Iris pigment epithelial cell (primary cell): ENCODE measurements at places on chromosomes 2 and 18.
A peak's percentile ranks its signal among the peaks of the same experiment; 100 is the strongest.

- DNase-seq: peak; percentile 33
Observed at GRCh38 chr2:8976442-8977259, 26.8 kb downstream of the MBOAT2 start.

- DNase-seq: peak; percentile 8
Observed at GRCh38 chr18:62569081-62569655, 46.3 kb downstream of the ZCCHC2 start.

DNA sequence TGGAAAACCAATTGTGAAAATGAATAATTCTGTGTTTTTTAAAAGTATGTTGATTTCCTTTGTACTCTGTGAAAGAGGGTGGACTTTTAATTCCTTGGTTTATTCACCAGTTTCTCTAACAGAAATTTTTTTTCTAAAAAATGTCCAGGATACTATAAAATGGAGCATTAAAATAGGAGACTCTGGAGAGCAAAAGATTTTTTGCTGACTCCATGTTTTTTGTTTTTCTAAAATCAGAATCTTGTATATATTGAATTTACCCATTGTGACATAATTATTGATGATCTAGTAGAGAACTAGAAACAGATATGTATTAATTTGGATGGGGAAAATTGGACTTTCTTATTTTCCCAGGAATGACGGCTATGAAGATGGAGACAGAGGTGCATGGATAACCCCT, 23.2 kb upstream of the EFEMP1 start:
- DNase-seq: no peak

- DNase-seq: peak; percentile 80
Observed at GRCh38 chr18:26487437-26487836, 60.9 kb downstream of the KCTD1 start.

DNA sequence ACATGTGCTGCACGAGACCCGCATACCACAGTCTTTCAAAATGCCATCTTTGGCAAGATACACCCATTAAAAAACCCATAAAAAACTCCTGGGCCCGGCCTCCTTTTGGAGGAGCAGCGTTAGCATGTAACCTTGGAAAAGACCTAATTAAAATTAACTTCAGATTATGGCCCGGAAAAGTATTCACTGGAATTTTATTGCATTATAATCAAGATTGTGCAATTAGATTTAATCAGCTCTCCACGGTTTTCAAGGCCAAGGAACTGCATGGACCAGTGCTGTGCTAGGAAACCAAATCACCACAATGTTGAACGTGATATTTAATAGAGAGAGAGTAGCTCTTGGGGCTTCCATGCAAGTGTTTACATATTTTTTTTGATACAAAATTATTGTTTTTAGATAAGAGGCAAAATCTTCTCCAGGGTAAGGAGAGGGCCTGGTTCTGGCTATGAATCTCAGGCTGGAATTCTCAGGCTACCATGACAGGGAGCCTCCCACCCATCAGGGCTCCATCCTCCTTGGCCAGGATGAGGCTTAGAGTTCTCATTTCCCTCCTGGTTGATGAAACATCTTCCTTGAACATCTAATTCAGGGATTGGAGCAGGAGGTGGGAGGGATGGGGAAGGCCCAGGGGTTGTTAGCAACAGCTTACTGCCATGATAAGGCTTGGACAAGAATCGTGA, 82.0 kb upstream of the TTC39C start:
- no peak for DNase-seq

DNA sequence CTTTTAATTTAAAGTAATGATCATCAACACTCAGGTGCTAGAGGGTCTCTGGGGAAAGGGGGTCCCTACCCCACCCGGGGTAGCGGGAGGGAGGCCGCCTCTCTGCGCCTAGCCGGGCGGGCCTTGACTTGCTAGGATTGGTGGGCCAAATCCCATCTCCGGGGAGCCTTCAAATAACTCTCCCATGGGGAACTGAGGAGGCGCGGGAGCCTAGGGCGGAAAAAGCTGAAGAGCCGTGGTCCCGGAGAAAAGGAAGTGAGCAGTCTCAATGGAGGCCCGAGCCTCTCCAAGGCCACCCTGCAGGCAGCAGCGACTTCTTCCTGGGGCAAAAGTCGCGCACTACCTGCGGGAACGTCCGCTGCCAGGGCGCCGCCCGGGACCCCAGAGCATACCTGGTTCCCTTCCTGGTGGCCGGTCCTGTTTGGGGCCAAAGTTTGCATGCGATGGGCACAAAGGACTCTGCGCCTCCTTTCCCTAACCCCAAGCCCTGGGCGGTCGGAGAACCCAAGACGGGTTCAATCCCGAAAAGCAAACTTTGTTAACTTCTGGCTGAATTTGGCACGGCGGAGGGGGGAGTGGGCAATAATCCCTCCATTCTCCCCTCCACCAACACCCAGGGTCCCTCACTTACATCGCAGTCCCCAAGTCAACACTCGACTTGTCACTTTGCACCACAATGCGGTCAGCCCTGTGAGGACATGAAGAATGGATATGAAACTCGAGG, 13.6 kb downstream of the EN1 start:
- DNase-seq: no peak

DNA sequence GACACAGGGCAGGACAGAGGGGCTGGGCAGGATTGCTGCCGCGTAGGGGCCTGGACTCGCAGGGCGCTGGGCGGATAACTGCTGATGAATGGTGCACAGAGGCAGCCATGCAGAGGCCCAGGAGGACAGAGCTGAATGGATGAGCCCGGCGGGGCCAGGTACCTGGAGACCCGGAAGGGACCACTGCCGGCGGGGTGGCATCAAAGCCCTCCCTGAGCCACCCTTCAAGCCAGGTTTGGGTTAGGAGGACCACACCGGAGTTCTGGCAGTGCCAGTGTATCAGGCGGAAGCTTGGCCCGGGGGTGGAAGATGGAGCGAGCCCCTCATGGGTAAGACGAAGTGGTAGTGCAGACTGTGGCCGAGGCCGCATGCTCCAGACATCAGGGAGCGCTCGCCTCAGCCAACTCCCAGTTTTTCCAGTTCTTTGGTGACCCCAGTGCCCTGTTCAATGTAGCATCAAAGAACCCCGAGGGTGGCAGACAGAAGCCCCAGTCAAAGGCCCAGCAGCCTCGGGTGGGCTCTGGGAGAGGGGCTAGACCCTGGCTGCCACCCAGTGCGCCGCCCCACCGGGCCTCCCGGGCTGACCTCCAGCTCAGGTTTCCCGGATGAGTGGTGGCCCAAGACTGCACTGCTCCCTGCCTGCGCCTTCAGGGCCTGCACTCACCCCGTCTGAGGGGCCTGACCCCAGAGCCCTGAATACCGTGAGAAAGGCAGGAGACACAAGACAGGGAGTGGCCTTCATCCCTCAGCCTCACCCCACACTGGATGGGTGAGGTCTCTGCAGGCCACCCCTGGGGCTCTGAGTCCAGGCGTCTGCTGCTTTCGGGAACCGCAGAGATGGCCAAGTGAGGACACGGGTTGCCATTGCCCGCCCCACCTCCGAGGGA, 50.9 kb downstream of the ACAA2 start:
- no peak for DNase-seq

- peak; percentile 3 for DNase-seq
Observed at GRCh38 chr2:164655750-164656149, 34.5 kb upstream of the GRB14 start.

DNA sequence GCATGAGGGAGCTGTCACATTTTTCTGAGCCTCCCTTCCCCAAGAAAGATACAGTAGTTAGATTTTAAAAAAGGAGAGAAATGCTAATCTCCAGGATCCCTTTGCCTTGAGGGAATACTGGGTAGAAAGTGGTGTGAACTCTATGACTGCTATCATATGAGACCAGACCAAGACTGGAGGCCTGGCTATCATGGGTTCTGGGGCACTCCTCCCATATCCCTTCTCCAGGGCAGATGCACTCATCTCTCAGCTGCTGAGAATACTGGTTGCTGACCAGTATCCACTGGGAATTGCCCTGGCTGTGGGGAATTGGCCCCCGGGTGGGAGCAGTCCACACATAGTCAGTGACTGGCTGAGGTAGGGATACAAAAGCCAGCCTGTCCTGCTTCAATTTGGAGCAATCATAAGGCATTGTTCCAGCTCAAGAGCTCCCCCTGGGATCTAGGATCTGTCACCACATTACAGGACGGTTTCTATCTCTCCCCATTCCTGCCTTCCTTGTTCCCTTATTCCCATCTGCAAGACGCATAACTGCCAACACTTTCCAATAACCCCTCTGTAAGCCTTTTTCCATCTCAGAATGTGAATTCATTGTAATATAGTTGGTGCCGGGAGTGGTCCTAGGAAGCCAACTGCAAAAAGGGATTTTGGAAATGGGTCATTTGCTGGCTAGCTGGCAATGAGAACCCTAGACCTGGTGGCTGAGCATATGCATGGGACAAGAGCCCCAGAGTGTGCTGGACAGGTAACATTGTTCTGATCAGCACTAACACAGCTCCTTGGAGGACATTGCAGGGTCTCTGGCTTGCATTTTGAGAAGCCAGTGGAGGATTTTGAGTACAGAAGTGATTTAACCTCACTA, 35.4 kb upstream of the REEP1 start:
- peak; percentile 50 for DNase-seq

DNA sequence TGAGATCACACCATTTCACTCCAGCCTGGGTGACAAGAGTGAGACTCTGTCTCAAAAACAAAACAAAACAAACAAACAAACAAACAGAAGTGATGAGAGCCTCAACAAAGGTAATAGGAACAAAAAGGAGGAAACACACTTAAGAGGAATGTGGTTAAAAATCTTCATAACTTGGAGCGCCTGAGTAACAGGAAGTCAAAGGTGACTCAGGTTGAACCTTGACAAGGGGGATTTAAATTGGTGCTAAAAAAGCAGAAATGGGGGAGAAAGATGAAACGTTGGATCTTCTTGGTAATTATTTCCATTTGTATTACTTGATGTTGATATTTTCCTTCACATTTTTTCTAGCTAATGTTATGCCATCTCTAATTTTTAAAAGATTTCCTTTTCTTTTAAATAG, 318.5 kb upstream of the TCF4 start:
- DNase-seq: no peak

GRCh38 chr2:197795277-197795676, 9.1 kb upstream of the PLCL1 start:
- no peak for DNase-seq

GRCh38 chr2:120947982-120948661, 212.5 kb downstream of the GLI2 start:
- DNase-seq: no peak

GRCh38 chr2:107338059-107338458, 452.1 kb upstream of the ST6GAL2 start:
- no peak for DNase-seq

DNA sequence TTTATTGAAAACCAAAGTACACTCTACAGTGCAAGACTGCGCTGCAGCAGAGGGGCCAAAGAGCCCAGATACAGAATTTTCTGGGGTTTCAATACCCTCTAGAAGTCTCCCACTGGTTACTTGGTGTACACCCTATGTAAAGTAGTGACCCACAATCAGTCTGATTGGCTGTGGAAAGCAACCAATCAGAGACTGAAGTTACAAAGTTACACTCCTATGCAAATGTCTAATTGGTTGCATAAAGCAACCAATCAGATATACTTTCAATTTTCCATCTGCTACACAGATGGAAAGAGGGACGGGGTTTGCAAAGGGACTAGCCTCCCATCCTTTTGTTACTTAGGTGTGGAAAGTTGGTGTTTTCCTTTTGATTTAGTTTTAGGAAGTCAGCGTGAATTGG, 198.9 kb upstream of the SH3BP4 start:
- DNase-seq: no peak

DNA sequence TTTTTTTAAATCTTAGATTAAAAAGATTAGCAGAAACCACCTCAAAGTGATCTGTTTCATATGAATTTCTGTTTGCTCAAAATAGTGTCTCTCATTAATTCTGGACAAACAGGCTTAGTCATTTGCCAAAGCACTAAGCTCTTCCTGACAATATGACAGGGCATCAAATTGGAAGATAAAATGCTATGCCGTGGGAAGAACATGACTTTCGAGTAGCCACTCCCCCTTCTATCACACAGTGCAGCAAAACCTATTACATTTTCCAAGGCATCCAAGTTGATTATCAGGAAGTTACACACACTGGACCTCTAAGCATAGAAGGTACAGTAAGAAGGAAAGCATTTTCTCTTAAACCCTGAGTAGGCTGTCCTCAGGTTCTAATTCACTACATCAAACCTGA, 89.5 kb downstream of the STK39 start:
- peak; percentile 63 for DNase-seq

DNA sequence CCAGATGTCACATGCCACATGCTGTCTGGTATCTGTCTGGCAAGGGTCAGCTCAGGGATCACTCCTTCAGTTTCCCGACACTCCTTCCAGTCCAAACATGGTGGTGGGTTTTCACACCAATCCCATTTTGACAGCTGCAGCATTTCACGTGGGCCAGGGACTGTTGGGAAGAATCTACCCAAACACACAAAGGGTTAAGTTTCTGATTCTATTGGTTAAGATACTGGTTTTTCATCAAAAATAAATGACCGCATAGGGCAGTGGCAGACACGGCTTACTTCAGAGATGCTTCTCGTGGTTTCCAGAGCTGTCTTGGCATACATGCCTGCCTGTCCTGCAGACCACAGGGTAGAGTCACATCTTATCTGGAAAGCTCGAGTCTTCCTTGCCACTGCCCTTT, 79.7 kb downstream of the PSMG2 start:
- no peak for DNase-seq

GRCh38 chr2:60557486-60557864, 4.0 kb upstream of the BCL11A start:
- DNase-seq: no peak

GRCh38 chr2:187862715-187863114, 308.5 kb upstream of the TFPI start:
- DNase-seq: no peak

DNA sequence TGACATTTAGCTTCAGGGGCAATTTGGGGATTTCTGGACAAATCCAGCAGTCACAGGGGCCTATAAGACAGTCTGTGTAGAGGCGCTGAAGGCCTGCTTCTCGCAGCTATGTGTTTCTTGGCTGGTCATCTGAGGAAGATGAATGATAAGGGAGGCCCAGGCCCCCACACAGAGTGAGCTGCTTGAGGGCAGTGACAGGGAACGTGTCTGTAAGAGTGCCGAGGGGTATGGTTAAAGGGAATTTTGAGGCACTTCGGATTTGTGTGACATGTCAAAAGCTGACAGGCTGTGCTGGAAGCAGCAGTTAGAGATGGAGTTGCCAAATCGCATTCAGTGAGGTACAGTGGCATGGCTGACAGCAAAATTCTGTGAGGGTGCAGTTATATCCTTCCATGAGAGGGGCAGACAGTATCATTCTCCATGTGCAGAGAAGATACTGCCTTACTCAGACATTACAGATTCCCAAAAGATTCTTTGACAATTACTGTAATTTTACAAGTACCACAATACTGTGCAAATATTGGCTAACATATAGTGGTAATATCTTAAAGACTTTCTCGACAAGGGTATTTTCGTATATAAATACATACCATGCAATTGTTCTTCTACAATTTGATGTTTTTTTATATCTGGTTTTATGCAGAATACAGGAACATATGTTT, 74.0 kb downstream of the CERS6 start:
- no peak for DNase-seq

- no peak for DNase-seq
Observed at GRCh38 chr18:48098538-48098937, 168.1 kb upstream of the SMAD2 start.

DNA sequence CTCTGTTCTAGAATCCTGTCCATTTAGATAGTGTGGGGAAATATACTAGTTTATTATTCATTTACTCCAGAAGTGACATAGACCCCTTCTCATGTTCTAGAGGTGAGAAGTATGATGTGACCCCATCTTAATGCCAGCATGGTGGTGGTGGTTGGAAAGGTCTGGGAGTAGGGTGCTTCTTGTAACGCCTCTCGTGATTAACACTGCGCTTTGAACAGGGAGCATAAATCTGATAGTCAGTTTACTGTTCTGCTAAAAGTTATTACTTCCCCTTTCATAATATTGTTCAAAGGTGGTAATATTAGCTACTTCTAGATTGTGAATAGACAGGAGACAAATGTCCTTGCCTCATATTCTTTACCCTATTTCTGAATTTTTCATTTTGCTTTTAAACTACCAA, 35.6 kb downstream of the EHBP1 start:
- no peak for DNase-seq
